ENCODE measurements at places on chromosomes 6 and 20.

- DNase-seq = no peak
Measured at GRCh38 chr6:113876695-113877094, 19.6 kb downstream of the MARCKS start.

- no peak for DNase-seq
Measured at GRCh38 chr20:19602675-19603375, 155.2 kb upstream of the RIN2 start.

DNA sequence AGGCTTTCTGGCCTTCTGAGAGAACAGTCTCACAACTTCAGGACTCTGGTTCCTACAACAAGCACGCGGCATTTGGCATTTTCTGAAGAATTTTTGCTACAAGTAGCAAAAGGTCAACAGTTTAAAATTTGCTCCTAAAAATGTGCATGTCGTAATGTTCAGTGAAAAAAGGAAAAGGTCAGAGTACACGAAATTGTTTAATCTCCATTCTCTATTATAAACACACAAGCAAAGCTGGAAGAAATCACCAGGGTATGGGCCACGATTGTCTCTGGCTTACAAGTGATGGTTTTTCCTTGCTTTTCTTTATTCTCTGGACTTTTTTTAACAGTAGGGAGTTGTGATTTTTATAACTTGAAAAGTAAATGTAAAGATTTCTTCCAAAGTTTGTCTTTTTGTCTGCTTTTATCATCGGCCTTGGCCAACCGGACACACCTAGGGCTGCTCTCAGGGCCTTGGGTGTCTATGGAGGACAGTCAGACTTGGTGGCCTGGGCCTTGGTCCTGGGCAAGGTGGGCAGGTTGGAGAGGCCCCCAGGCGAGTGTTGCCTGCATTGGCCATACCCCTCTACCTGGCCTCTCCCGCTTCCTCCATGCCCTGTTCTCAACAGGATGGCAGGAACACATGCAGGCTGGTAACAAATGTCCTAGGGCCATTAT, 32.4 kb downstream of the PLEKHG1 start:
- no peak for DNase-seq

DNA sequence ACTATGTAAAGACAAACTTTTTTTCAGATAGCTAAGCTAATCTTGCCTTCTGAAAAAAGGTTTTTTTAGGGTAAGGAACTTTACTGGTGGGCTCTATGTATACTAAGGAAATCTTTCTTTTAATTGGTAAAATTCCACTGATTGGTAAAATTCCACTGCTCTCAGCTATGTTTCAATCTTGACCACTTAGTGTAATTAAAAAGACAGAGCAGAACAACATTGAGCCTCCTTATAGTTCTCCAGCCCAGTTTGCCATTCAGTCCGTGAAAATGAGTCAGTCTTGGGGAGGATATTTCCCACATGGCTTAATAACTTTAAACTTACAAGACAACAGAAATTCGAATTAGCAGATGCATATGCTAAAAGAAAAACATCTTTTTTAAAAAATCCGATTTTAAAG, 92.7 kb downstream of the EYA4 start:
- DNase-seq = no peak

DNA sequence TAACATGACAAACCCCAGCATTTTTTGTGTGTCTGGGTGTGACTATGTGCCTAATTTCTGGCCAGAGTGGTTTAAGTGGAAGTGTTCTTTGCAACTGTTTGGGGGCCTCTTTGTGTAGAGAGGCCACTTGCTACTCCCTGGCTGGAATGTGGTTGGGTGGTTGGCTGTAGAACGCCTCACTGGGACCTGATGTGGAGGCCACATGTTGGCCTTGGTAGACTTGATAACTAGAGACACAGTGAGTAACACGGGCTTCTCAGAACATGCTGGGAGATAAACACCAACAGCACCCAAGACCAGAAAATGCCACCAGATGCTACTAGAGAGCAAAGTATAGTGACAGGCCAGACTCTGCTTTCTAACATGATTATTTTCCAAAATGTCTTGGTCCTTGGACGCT, 111.2 kb upstream of the ZFP64 start:
- DNase-seq = no peak

GRCh38 chr6:117018771-117019170, 141.7 kb downstream of the RFX6 start:
- DNase-seq = no peak

DNA sequence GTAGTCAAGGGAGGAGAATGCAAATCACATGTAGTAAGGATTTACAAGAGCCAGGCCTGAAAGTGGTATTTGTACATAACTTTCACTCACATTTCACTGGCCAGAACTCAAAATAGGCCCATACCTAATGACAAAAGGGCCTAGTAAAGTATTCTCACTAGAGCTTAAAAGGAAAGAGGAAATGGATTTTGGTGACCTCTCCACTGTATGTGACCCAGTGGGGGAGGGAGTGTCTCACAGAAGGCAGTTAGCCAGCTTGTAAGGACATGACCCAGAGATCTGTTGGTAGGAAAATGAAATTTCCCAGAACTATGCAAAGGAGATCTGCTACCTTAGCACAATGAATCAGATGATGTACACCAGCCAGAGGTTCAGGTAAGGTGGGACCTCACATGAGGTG, 124.4 kb downstream of the PTPRT start:
- DNase-seq = no peak

DNA sequence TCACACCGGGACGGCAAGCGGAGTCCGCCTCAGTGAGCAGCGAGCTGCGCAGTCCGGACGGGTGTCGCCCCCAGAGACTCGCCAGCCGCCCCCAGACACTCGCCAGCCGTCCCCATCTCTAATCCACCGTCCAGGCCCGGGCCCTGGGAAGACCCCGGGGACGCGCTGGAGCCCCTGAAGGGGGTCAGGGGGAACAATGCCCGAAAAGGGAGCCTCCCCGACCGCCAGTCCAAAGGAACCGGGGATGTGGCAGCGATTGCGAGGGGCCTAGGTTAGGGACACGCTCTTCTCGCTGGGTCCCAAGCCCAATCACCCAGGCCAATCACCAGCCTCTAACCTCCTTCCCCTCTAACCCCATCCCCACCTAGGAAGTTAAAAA, 33.1 kb downstream of the TFAP2A start:
- no peak for DNase-seq

DNA sequence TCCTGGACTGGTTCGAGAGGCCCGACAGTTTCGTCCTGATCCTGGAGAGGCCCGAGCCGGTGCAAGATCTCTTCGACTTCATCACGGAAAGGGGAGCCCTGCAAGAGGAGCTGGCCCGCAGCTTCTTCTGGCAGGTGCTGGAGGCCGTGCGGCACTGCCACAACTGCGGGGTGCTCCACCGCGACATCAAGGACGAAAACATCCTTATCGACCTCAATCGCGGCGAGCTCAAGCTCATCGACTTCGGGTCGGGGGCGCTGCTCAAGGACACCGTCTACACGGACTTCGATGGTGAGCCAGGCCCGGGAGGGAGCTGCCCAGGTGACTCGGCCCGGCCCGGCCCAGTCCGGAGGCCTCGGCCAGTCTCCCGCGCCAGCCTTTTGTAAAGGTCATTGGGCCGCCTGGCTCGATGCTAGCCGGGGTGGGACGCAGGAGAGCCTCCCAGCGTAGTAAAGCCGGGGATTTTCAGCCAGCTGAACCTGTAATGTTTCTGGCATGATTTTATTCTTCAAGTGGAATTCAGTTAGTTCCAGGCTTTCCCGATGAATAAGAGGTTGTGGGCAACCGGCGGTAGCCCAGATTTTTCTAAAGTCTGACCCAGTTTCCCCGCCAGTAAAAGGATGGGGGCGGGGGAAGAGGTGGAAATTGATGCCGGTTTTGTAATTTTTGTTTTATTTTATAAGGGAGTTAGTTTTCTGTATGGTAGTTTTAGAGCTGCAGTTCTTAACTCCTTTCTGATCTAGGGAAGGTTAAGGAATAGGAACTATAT, 1.4 kb downstream of the PIM1 start:
- DNase-seq = no peak

DNA sequence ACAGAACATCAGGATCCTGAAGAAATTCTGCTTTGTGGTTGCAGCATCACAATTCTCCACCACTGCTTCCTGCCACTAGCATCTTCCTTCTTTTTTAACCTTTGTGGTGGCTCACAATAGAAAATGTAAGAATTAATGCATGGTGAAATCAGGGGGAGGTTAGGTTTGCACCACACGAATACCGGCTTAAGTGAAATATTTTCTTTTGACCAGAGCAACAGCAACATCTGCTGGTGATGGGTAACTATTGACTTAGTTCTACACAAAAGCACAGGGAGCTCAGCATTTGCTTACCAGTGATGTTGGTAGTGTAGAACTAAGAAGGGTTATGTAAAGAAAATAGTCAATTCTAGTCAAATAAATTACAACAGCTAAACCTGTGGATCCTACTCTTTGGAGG, 280.5 kb downstream of the SYNE1 start:
- DNase-seq = peak; percentile 78

- DNase-seq = no peak
Measured at GRCh38 chr6:41002168-41002567, 36.9 kb downstream of the UNC5CL start.

GRCh38 chr20:39117491-39117890, 155.3 kb downstream of the DHX35 start:
- no peak for DNase-seq

GRCh38 chr6:144952456-144953240, 667.5 kb downstream of the UTRN start:
- no peak for DNase-seq

Data from HuH-7 (cell line).